ENCODE measurements at places on chromosomes 3 and 15. TPM values are rescaled to one million over a fixed set of nuclear protein-coding genes. Genes with fewer than 3 reads are reported as not detected.
A peak's percentile ranks its signal among the peaks of the same experiment; 100 is the strongest.

Gene TTLL13
- 0.13 TPM for polyA plus RNA-seq

- DNase-seq, result no peak
These were observed 50.2 kb downstream of the ATP11B start for GRCh38 chr3:182843478-182843877.

- no peak for DNase-seq
These were observed 625 bp downstream of the COL6A6 start for GRCh38 chr3:130517602-130518001.

Gene PLAAT1
- not detected for polyA plus RNA-seq

GRCh38 chr3:40299130-40299720 lies 10.3 kb upstream of the EIF1B start:
- no peak for DNase-seq

DNA sequence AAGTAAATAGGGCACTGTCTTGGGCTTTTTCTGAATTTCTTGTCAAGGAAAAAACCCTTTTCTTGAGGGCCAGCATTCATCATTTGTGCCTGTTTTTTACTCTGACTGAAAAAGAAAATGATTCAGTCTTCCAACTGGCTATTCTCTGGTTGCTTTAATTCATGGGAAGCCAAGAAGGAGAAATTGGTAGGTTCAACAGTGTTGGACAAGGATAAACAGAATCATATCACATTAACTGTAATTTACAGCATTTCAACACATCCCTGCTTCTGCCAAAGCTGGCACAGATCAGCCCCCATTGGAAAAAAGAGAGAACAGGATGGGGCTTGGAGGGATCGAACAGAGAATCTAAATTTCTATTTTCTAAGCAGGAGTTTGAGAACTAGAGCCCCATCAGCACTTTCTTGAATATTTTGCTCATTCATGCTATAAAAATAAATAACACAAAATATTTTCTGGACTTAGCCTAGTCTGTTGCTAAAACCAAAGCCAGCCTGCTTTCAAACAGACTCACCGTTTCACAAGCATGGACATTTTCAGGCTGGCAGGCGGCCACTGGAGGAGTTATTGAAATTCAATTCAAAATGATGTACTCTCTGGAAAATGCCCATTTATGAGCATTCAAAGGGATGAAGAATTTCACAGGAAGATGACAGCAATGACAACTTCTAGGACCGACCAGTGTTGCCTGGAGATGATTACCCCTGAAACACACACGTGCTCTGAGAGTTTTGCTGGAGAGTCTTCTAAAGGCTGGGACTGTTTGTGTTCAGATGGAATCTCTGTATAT lies 181.2 kb downstream of the WNT5A start:
- no peak for DNase-seq

Gene RTP3
- polyA plus RNA-seq, result not detected

DNA sequence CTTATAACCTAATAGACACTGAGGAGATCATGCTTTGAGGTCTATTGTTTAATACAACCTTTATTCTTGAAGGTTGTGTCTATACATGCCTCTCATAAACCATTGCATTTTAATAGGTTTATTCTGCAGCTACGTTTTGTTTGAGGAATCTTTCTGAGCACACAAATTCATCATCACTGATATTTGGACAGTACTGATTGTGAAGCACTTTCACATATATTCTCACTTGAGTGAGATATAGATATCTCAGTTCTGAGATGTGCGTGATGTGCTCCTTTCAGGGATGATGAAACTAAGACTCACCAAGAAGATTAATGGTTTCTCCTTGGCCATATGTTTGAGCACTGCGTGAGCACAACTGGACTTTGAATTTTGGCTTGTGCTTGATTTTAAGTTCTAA lies 374.4 kb downstream of the LPP start:
- no peak for DNase-seq

Gene ROPN1
- not detected for polyA plus RNA-seq

DNA sequence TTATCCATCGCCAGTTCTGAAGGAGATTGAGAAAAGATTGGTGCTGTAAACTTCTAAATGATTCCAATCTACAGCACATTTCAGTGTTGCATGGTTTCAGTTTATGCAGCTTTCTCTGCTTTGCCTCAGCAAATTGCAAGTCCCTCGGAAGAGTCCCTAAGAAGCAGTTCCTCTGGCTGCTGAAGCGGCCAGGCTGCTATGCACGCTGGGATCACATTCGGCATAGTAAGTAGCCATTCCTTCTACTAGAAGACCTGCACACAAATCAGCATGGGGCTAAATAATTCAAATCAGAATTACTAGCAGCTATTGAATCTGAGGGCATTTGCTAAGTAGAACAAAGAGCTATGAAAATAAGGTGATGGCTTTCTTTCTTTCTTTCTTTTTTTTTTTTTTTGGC lies 769.5 kb downstream of the AGBL1 start:
- no peak for DNase-seq

Gene VIPR1
- 8.5 TPM for polyA plus RNA-seq

- peak; percentile 53 for DNase-seq
These were observed 36.7 kb downstream of the CIP2A start for GRCh38 chr3:108552267-108553159.

- no peak for DNase-seq
These were observed 15.5 kb downstream of the ATG3 start for GRCh38 chr3:112546216-112546759.

Gene TTBK2
- 11.3 TPM for polyA plus RNA-seq

DNA sequence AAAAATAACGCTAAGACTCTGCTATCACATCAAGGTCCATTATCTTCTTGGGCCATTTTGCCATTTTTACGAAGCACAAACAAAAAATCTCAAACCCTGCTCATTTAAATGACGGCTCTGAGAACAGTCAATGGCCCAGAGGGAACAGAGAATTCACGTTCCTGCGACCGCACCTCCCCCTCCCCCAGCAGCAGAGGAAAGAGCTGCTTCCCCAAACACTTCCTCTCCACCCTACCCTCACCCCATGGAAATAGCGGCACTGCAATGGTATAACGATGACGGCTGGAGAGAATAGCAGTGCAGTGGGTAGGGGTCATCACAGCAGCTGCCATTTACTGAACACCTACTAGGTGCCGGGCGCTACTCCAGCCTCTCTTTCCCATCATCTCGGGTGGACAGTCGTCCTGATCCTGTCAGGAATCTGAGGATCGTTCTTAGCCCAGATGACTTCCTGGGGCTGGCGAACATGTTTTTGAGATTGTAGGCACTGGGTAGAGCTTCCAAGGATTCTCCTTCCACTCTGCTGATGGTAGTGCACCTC lies 113.3 kb downstream of the IQSEC1 start:
- DNase-seq, result no peak

- no peak for DNase-seq
These were observed 280.1 kb downstream of the SV2B start for GRCh38 chr15:91380114-91380513.

DNA sequence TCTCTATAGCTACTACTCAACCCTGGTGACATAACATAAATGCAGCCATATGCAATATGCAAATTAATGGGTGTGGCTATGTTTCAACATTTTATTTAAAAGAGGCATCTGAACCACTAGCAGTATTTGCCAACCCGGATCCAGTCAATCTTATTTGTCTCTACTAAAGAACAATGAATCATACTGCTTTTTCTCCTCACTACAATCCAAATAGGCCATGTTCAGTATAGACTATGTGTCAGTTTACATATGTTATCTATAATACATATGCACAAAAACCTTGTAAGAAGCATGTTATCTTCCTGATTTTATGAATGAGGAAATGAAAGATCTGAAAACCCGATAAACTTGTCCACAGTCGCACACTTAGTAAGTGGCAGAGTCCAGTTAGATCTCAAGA lies 125.7 kb downstream of the STAG1 start:
- no peak for DNase-seq

Gene RHCG
- not detected for polyA plus RNA-seq

GRCh38 chr3:29887451-29887850 lies 606.6 kb downstream of the RBMS3 start:
- no peak for DNase-seq

GRCh38 chr3:136898549-136898948 lies 36.5 kb downstream of the NCK1 start:
- no peak for DNase-seq

Gene ZNF80
- polyA plus RNA-seq, result 0.36 TPM

DNA sequence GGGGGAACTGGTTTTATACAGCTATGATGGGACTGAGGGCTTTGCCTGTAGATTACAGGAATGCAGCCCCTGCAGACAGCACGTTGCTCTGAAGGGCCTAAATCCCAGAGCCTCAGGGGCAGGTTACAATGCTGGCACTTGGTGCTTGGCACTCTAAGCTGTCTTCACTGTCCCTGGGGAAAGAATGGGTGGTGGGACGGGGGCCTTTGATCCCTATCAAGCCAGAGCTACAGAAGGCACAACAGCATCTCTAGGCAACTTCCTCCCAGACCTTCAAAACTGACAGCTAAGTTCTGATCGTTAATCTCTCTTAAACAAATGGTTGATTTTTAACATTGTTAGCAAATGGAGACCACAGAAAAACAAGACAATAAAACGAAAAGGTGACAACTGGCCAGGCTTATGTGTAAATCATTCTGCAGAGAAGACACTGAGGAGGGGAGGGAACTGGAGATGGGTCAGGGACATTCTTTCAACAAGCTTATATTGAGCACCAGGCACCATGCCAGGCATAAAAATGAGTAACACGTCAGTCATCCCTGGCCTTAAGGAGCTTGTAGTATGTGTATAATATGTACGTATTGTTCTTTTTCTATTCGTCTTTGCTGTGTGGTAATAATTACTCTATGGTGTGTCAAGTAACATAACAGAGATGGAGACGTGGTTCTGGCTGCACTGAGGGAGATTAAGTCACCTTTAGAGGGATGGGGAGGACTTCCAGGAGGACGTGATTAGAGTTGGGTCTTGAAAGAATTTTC lies 49.1 kb downstream of the CA12 start:
- DNase-seq, result no peak

Gene GRIP2
- not detected for polyA plus RNA-seq

DNA sequence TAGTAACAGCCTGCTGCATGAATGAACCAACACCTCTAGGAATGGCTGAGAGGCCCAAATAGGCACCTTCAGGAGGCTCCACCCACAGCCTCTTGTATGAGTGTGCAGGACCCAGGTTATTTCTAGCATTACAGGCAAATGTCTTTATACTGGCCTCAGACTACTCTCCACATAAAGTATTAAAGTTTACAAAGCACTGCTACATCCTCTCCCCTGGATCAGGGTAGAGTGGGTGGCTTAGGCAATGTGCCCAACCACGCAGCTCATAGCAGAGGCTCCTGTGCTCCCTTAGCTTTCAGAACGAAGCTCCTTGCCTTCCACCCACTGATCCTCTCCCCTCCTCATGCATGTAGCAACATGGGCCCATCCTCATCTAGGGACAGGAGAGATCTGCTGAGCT lies 16.3 kb downstream of the TMEM43 start:
- DNase-seq, result no peak

- DNase-seq, result no peak
These were observed 5.9 kb upstream of the STRA6 start for GRCh38 chr15:74208496-74208895.

GRCh38 chr3:170520996-170521395 lies 64.9 kb downstream of the SLC7A14 start:
- no peak for DNase-seq

DNA sequence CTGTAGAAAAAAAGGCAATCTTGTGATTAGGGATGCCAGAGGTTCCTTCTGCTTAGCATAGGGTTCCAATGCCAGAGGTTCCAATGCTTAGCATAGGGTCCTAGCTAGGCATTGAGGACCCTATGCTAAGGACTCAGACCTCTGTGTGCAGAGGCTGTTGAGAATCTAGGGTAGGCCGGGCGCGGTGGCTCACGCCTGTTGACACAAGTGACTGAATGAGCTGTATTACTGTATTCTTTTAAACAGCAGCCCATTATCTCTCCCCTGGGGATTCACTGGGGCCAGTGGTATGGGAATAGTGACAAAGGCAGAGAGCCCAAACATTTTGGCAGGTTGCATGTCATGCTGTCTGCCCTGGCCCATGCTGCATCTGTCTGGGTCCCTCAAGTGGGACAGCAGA lies 16.2 kb downstream of the PAK6 start:
- DNase-seq, result no peak

DNA sequence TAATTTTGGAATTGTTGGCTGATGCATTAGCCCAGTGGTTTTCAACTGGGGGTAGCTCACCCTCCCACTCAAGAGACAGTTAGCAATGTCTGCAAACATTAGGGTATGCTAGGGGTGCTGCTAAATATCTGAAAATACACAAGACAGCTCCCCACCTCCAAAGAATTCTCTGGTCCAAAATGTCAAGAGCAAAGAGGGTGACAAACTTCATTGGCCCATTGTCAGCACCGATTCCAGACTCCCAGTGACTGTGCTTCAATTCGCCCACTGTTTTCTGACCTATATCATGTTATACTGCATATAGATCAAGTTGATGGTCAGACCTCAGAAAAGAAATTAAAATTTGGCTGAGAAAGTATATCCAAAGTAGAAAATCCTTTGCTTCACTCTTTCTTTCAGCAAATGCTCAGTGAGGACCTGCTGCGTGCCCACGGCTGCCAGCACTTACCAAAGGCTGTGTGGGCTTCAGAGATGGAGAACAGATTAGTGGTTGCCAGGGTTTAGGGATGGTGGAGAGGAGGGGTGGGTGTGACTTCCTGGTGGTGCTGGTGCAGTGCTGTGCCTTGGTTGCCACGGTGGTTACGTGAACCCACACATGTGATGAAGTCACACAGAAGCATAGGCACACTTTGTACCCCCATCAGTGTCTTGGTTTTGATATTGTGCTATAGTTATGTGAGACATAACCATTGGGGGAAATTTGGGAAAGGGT lies 204.0 kb downstream of the PLCL2 start:
- peak; percentile 12 for DNase-seq

- DNase-seq, result no peak
These were observed 9.2 kb upstream of the CCDC33 start for GRCh38 chr15:74226761-74227540.

- DNase-seq, result no peak
These were observed 163.7 kb downstream of the MOBP start for GRCh38 chr3:39631136-39631535.

DNA sequence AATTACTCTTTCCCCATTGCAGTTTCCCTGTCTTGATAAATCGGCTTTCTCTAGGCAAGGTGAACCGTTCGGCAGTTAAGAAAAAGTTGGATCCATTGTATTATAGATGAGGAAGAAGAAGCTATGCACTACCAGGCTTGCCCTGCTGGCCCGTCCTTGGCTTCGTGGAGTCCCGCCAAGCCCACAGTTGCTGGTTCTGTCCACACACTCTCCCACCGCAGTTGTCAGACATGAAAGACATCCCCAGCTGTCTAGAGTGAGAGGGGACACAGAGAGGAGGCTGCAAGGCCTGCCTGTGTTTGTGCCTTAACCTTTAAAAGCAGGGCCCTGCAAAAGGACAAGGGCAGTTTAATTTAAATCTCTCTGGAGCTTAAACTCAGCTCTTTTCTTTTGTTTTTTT lies 47.2 kb upstream of the PLCL2 start:
- no peak for DNase-seq

GRCh38 chr3:41573591-41573990 lies 374.3 kb downstream of the CTNNB1 start:
- DNase-seq, result no peak

GRCh38 chr3:38004415-38005075 lies 14.0 kb downstream of the VILL start:
- DNase-seq, result peak; percentile 76

- no peak for DNase-seq
These were observed 177.7 kb downstream of the ZNF385D start for GRCh38 chr3:21573291-21573690.

GRCh38 chr3:16352428-16352827 lies 87.4 kb downstream of the OXNAD1 start:
- DNase-seq, result no peak

Gene GNAT1
- not detected for polyA plus RNA-seq

- DNase-seq, result no peak
These were observed 14.5 kb upstream of the GLCE start for GRCh38 chr15:69145694-69146492.

Gene BHLHE40
- 0.75 TPM for polyA plus RNA-seq

Gene TEX55
- polyA plus RNA-seq, result not detected

GRCh38 chr3:141231952-141232823 lies 563 bp downstream of the PXYLP1 start:
- DNase-seq, result peak; percentile 20

Gene SAMMSON
- polyA plus RNA-seq, result not detected
